ENCODE measurements at places on chromosomes 5 and 9.

- no peak for DNase-seq
Measured at GRCh38 chr9:137436761-137437600, 4.2 kb downstream of the ENTPD8 start.

DNA sequence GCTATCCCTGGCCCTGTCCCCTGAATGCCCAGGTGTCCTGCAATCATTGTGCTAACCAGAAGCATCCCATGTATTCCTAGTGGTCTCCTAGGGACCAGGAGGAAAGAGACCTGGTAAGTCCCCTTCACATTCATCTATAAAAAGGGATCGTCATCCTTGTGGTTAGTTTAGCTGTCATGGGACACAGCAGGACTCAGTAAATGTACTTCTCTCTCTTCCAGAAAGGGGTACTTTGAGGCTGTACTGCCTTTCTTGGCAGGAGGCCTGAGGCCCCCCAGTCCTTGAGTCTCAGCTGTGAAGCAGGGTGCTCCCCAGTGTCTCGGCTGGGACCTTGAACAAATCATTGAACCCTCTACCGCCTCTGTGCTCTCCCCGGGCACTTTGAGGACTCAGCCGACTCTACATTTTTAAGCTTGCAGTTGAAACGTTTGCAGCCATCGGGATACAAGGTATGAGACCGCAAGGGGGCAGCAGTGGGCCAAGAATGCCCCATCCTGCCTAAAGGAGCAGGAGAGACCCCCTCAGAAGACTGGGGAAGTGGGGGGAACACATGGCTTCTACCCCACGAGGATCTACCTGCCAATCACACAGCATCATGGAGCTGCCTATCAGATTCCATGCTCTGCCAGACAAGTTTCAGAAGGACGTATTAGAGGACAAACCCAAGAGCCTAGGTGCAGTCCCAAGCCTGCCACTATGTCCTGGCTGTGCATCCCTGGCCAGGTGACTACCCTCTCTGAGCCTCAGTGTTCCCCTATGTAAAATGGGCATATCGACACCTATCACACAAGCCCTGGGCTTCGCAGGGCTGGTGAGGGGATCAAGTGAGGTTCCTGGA is 2.4 kb upstream of the PHYKPL start:
- DNase-seq: no peak

- DNase-seq: no peak
Measured at GRCh38 chr9:33291031-33291397, 698 bp downstream of the NFX1 start.

DNA sequence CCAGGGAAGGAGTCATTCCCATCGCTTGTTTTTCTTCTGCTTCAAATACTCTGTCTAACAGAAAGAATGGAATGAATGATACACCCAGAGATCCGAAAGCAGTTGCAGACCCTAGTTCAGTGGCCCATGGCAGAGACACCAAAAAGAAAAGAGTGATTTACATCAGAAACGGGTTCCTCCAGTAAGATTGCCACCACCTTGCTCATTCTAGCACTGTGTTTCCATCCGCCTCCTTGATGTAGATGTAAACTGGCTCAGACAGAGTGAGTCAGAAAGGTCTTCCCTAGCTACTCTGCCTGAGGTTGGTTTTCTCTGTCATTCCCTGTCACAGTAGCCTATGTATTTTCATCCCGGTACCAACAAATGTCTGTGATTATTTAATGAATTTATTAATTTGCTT is 15.9 kb upstream of the CLINT1 start:
- DNase-seq: no peak

DNA sequence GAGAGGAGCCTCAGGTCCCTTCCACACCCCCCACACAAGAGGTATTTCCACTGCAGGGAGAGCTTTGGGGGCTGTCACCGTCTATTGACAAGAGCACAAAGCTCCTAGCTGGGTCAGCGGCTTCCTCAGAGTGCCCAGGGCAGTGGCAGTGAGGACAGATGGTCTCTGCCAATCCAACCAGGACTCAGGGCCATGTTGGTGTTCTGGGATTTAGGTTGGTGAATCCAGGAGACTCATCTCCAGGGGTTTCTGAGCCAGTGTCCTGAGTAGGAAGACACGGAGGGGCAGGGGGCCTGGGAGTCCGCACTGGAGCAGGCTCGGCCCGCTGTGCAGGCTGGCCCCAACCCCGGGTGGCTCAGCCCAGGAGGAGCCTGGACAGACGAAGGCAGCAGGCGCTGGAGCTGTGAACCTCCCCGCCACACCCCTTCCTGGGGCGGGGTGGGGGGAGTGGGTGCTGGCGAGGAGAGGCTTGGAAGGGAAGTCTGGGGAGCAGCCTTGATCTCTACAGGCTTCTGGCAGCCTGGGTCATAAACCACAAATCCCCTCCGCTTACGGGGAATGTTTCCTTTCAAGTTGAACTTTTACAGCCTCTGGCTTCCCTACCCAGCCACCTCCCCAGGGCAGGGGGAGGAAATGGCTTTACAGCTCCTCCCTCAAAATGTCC is 19.6 kb downstream of the CRB2 start:
- no peak for DNase-seq

DNA sequence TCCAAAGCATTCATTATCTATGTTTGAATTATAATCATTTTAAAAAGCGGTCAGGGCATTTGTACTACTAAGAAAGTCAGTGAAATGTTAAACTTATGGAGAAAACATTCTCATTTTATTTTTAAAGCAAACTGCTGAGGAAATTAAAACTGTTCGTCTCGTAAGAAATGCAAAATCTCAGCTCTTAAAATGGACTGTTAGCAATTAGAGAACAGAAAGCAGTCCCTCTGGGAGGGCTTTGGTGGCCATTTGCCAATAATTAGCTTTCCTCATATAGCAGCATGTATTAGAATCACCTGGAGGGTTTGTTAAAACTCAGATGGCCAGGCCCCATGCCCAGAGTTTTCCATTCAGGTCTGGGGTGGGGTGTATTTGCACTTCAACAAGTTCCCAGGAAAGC is 120.7 kb upstream of the RASEF start:
- DNase-seq: no peak

DNA sequence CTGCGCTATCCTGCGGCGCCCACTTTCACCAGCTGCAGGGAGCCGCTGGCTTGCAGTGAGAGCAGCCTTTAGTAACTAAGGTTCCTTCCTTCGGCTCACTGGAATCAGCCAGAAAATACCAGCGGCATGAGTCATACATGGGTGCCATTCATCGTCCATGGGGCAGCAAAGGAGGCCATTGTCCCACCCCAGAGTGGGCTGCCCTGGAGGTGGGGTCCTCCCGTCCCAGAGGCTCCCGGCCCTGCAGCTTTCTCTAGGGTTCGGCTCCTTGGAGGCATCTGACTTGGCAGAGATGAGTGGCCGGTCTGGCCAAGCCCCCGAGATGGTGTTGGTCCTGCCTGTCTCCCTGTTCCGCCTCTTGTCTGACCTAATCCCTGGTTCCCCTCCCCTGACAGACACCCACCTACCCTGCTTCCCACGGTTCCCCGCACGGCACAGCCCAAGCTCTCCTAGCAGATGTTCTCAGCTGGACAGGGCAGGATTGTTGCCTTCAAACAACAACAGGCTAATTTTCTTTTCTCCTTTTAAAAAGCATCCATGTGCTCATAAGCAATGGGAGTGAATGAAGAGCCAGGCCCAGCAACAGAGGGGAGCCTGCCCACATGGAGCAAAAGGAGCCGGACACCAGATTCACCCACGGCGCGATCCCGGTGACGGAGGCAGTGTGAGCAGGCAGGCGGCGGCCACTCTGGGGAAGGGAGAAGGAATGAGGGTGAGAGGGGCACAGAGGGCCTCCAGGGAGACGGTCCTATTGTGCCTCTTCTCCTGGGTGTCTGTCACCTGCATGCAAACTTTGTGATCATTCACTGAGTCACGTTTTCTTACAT is 97.0 kb upstream of the COL5A1 start:
- DNase-seq: no peak

DNA sequence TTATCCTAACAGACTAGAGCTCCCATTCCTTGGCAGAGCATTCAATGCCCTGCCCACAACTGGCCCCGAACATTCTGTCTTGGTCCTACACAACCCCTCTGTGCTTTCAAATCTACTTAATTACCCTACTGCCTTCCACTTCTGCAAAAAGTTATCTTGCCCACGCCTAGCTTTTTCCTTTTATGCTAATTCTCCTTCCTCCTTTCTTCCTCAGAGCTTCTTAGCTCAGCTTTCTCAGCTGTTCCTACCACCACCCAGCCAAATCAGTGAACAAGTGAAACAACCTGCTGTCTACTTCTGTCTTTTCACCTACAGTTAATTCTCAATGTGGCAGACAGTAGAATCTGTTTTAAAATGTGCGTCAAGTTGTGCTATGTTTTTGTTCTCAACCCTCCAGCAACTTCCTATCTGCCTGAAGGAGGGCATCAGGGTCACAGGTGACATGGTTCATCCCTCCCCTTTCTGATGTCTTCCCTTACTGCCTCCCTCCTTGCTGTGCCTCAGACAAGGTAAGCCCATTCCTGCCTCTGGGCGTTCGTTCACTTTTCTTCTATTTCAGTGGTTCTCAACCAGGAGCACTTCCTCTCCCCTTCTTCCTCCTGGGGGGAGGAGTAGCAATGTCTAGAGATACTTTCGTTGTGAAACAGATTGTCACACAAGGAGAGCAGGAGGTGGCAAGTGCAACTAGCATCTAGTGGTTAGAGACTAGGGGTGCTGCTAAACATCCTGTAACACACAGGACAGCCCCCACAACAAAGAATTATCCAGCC is 1.3 kb upstream of the REEP5 start:
- no peak for DNase-seq

DNA sequence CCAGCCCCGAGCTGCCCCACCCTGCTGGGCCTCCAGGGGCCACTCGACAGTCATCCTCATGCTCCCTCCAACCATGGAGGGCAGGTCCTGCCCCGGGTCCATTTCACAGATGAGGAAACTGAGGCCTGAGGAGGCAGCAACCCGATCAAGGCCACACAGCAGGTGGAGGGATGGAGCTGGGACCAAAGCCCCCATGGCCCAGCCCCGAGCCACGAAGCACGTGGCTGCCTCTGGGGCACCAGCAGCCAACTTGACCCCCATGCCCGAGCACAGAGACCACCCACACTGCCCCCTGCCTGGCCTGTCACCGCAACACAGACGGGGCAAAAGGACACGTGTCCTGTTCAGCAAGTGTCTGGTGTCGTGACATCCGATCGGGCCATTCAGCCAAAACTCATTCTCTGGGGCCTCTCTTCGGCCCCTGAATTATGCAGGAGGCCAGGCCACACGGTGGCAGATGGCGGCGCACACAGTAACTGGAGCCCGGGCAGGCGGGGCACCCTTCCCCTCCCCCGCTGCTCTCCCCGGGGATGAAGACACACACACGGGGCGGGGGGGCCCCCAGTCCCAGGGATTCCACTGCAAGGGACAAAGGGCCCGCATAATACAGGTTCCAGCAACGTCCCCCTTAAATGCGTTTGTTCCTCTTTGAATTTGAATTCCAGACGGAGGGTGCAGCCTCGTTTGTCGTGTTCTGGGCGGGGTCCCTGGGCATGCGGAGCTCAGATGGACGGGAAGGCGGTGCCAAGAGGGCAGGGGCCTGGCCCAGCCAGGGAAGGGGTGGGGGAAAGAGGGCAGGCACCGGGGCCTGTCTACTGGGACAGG is 29.4 kb upstream of the TMEM250 start:
- no peak for DNase-seq

DNA sequence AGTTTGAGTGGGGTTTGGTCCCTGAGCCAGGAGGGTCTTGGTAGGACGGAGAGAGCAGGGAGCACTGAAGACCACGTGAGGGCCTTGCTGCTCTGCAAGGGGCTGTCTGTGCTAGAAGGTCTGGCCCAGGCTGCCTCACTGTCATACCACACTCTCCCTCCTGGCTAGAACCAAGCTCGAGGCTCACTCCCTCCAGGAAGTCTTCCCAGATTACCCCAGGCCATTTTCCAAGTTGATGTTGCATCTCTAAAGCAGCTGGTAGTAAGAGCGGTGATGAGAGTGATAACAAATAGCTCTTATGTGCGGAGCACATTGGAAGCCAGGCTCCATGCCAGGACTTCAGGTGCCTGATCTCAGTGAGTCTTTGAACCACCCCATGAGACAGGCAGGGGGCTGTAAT is 6.6 kb downstream of the MYMK start:
- no peak for DNase-seq

GRCh38 chr5:126100767-126101166 is 322.4 kb upstream of the GRAMD2B start:
- no peak for DNase-seq

- DNase-seq: no peak
Measured at GRCh38 chr5:82314964-82315758, 37.0 kb upstream of the RPS23 start.

DNA sequence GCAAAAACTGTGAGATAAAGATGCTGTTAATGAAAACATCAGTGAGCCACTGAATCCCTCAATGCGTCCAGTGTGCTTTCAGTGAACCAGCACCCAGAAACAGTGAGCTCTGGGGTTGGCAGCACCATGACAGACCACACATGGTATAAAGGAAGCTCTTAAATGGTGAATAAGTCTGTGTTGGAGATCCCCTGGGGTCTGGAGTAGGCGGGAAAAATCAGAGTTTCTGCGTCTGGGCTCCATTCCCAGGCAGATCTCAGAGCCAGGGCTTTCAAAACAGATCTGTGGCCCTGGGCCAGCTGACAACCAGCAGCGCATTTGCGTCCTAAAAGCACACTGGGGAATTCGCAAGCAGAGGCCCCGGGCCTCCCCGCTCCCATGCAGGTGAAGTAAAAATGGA is 233.5 kb downstream of the FRMD3 start:
- DNase-seq: peak; percentile 80

DNA sequence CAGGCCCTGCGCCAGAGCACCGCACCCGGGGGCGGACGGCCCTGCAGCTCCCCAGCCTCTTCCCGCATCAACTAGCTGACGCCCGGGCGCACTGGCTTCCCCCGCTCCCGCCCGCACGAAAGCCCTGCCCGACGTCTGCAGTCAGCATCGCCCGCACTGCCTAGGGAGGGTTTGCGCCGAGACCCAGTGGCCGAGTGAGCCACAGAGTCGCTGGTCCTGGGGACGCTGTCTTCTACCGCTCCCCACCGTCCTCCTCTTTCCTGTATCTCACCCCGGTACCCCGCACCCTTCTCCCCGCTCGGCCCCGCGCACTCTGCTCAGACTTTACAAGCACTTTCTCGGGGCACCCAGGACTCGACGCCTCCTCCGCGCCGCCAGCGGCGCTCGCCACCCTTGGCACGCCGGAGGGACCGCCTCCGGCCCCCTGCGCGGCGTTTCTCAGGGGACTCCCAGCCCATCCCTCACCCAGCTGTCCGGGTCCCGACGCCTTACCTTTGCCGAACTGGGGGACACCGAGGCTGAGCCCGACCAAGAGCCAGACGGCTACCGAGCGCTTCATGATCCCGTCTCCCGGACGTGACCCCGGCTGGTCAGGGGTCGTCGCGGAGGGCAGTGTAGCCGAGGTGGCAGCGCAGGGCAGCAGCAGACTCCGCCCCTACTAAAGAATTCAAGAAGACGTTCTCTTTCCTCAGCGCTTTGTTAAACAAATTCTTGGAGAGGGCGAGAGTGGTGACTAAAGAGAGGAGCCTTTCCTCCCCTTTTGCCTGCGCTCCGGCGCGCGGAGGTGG is 670 bp downstream of the EDIL3 start:
- no peak for DNase-seq

DNA sequence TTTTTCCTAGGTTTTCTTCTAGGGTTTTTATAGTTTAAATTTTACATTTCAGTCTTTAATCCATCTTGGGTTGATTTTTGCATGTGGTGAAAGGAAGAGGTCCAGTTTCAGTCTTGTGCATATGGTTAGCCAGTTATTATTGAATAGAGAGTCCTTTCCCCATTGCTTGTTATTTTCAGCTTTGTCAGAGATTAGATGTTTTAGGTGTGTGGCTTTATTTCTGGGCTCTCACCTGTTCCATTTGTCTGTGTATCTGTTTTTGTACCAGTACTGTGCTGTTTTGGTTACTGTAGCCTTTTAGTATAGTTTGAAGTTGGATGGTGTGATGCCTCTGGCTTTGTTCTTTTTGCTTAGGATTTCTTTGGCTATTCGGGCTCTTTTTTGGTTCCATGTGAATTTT is 25.8 kb downstream of the NIPBL start:
- no peak for DNase-seq

Data from AG09319 (cell line).